ENCODE measurements at places on chromosomes 6 and 20.

- DNase-seq = no peak
These were observed 21.6 kb downstream of the LY86 start for GRCh38 chr6:6610031-6610591.

GRCh38 chr20:49534255-49534712 is 33.7 kb downstream of the PTGIS start:
- peak; percentile 24 for DNase-seq

DNA sequence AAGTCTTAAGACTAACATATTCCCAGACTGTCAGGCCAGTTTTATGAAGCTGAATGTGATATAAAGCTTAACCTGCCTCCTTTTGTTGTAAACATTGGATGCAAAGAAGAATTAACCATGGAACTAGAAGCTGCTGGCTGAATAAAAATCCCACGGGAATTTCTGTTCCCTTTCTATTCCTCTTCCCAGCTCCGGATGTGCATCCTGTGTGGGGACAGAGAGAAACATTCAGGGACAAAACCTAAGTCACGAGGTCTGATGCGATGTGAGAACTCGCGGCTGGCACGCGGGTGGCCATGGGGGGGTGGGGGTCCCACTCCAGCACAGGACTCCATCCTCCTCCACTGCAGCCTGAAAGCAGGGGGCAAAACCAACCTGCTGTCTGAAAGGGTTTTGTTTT is 32.2 kb downstream of the RAMACL start:
- DNase-seq = no peak

- no peak for DNase-seq
These were observed 50.9 kb downstream of the MYH7B start for GRCh38 chr20:35006531-35006971.

DNA sequence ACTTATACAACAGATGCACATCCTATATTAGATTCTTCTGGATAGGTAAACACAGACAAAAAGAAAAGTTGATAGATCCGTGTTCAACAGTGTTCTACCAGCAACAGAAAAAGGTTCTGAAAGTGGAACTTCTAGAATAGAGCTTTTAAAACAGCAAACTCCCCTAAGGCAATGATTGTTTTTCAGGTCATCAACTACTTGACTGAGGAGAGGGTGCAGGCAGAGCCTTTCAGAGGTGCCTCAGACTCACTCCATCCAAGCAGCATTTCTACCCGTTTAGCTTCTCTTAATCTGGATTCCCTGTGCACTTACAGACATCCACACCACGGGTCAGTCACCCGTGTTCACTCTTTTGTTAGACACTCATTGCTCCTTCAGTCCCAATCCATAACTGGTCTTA is 28.9 kb downstream of the FYN start:
- DNase-seq = no peak

GRCh38 chr6:169409742-169410312 is 156.2 kb upstream of the THBS2 start:
- no peak for DNase-seq

- DNase-seq = no peak
These were observed 100.8 kb downstream of the OR2B2 start for GRCh38 chr6:27811451-27811772.

DNA sequence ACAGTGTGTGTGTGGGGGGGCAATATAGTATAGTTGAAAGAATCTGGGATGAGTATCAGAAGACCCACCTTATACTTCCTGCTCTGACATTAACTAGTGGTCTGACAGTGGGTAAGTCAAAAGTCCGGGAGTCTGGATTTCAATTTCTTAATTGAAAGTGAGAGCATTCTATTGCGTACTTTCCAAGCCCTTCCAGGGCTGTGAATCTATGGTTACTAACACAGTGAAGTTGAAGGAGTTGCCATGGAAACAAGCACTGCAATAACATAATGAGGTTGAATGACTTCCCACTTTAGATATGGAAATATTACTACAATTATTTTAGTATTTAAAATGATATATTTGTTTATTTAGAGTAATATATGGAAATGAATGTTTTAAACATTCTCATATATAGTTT is 80.2 kb downstream of the MLIP start:
- no peak for DNase-seq

DNA sequence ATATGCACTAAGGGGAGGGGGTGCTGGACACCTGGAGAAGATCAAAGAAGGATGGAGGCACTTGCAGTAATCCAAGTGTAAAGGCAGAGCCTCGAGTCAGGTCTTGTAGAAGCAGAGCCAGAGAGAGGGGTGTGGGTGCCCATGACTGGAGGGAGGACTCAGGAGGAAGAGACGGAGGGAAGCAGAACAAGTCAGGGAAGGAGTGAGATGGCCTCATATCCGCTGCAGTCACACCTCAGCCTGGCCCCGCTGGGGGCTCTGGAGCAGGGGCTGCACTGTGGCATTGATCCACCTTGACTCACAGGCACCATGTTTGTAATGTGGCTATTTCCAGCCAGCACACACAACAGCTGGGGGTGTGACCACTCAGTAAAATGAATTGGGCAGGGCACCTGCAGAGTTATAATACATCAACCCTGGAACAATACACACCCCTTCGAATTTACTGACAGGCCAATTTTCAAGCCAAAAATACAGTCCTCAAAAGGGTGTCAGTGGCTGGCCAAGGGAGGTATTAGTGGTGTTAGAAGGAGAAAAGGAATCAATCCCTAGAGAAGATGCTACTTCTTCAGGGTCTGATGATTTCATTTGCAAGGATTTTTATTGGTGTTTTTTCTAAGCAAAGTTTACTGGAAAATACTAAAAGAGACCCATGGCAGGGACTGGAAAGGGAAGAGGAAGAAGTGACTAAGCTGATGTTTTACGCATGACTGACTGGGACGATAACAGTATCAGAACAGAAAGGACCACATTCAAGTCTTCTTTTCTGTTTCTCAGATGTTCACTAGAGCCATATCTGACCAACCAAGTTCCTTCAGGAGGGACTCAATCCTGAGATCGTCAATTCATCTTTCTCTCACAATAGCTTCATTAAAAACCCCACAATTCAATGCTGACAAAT is 18.9 kb upstream of the NXT1 start:
- no peak for DNase-seq

GRCh38 chr6:107741191-107741680 is 82.9 kb downstream of the SCML4 start:
- no peak for DNase-seq

- no peak for DNase-seq
These were observed 38.7 kb upstream of the THEMIS start for GRCh38 chr6:127939442-127940066.

- DNase-seq = no peak
These were observed 22.7 kb downstream of the CFAP206 start for GRCh38 chr6:87430499-87430898.

GRCh38 chr20:31822421-31823330 is 3.5 kb downstream of the MYLK2 start:
- DNase-seq = peak; percentile 74

- DNase-seq = no peak
These were observed 42.9 kb downstream of the POU3F2 start for GRCh38 chr6:98877250-98877649.

GRCh38 chr20:3758566-3758965 is 9.0 kb downstream of the ADISSP start:
- no peak for DNase-seq

GRCh38 chr6:90025523-90026061 is 131.3 kb downstream of the GJA10 start:
- DNase-seq = no peak

- DNase-seq = no peak
These were observed 20.3 kb upstream of the SLA2 start for GRCh38 chr20:36666181-36666740.

GRCh38 chr6:125173341-125174095 is 19.9 kb downstream of the TPD52L1 start:
- DNase-seq = no peak

GRCh38 chr6:4399656-4400055 is 264.3 kb upstream of the ECI2 start:
- no peak for DNase-seq

GRCh38 chr6:28334286-28335039 is 1.5 kb downstream of the ZSCAN31 start:
- DNase-seq = no peak

DNA sequence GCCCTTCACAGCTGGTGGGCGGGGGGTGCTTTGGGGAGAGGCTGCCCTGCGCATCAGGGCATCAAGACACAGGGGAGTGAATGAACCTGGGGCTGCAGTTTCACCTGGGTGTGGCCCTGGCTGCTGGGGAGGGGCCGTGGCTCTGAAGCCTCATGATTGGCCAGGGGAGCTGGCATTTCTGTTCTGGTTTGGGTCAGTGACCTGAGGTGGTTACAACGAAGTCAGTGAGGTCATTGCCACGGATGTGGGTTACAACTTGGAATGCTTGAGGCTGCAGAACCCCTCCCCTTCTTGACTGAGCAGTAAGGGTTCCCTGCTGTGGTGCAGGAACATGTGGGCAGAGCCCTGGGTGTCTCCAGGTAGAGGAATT is 3.0 kb downstream of the TCEA2 start:
- DNase-seq = no peak

GRCh38 chr20:35166242-35166830 is 5.5 kb upstream of the PROCR start:
- DNase-seq = no peak

- no peak for DNase-seq
These were observed 166.2 kb downstream of the SCML4 start for GRCh38 chr6:107657755-107658461.

- DNase-seq = no peak
These were observed 14.5 kb downstream of the FOXC1 start for GRCh38 chr6:1624058-1624850.

GRCh38 chr6:139973669-139974344 is 599.4 kb upstream of the CITED2 start:
- no peak for DNase-seq

- DNase-seq = no peak
These were observed 12.2 kb downstream of the NCOA7 start for GRCh38 chr6:125802943-125803377.

DNA sequence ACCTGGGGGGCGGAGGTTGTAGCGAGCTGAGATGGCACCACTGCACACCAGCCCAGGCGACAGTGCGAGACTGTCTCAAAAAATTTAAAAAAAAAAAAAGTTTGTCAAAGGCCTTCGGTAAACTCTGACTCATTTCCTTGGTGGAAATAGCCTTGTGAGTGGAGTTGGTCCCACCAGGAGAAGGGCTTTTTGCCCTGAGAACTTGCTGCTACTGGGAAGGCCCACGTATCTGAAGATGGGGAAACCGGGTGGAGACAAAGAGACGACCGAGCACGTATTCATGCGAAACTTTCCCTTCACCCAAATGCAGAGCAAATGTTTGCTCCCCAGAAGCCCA is 51.7 kb downstream of the SLC22A23 start:
- DNase-seq = no peak

- DNase-seq = no peak
These were observed 29.3 kb downstream of the PPARD start for GRCh38 chr6:35371494-35372262.

- no peak for DNase-seq
These were observed 2.8 kb downstream of the KCNQ5 start for GRCh38 chr6:72624557-72625160.

DNA sequence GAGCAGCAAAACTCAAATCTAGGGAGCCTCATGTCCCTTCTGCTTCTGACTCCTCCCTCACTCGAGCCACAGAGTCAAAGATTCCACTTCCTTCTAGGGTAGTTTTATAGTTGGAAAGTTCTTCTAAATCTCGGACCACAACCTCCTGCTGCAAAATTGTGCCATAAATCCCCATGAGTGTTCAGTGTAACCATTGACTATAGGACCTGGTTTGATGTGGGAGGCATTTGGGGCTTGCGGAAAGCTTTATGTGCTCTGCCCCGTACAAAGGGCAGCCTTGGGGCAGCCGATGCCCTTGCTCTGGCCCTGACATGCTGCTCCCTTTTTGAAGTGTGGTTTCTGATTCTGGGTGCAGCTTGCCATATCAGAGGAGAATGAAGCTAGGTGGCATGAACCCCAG is 43.6 kb upstream of the IER3 start:
- no peak for DNase-seq

DNA sequence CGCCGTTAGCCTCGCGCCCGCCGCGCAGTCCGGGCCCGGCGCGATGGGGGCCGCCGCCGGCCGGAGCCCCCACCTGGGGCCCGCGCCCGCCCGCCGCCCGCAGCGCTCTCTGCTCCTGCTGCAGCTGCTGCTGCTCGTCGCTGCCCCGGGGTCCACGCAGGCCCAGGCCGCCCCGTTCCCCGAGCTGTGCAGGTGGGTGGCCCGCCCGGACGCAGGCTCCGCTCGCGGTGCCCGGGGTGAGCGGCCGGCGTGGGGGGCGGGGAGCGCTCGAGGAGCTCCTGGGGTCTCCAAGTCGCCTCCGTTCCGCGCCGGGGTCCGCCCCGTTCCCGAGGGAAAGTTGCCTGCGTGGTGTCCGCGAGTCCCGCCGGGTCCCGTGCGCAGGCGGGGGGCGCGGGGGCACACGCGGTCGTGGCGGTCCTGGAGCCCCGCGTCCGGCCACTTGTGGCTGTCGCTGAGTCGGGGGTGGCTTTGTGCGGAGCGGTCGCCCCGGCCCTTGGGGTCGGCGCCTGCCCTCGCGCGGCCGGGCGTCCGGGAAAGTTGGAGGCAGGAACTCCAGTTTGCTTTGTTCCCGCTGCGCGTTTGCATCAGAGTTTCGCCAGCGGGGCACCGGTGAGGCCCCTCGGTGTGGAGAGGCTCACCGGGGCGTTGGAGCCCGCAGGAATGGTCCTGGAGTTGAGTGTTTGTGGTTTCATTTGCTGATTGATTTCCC is 476 bp downstream of the IGF2R start:
- peak; percentile 29 for DNase-seq

- DNase-seq = no peak
These were observed 691 bp downstream of the SYNDIG1 start for GRCh38 chr20:24469894-24470745.

DNA sequence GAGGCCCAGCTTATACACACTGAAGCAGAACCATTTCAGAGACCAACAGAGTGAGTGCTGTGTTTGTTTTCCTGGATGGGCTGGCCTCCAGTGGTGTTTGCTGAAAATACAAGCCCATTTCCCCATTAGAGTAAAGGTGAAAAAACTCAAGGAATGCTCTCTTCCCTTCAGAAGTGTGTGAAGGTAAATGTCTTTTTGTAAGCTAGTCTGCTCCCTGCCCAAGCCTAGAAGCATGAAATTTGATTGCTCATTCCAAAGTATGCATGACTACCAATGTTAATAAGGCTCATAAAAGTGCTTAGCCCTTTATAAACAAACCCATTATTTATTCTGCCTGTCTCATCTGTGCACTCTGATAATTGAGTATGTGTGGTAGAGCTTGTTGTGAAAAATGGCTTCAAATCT is 59.1 kb downstream of the ADGRF1 start:
- DNase-seq = no peak

DNA sequence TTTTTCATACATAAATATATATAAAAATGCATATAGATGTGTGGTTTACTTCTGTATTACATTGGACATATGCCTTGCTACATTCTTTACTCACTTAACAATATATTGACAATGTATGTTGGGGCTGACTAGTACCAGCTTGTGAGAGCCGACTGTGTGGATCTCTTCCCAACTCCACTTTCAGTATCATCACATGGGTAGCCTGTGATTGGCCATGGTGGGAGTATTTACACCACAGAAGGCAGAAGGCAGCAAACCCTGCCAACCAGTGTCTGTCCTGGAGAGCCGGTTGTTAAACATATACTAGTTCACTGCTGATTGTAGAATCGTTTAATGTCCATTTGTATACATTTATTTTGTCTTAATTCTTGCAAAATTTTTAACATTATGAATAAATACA is 638.7 kb downstream of the DHX35 start:
- DNase-seq = no peak
